ENCODE measurements at places on chromosomes 1 and 21.

DNA sequence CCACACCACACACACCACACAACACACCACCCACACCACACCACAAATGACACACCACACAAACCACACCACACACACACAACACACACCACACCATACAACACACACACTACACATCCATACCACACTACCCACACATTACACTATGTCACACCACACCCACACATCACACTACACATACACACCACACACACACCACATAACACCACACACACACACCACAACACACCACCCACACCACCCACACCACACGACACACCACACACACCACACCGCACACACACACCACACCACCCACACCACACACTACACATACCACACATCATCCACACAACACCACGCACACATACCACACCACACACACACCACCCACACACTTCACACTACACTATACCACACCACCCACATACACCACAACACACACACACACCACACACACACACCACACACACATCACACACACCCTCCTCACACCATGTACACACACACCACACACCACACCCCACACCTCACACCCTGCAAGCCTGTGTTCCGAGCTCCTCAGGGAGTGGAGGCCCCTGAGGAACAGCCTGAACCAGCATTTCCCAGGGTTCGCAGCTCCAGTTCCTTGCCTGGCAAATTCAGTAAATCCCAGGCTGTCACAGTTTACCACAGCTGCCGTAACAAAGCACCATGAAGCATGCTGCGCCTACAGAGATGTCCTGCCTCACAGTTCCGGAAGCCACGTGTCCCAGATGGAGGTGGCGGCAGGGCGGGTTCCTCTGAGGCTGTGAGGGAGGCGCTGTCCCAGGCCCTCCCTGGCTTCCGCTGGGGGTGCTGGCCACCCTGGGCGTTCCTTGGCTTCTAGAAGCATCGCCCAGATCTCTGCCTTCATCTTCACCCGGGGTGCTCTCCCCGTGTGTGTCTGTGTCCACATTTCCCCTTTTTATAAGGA, 69.8 kb upstream of the ATP5PO start:
- DNase-seq, result no peak

GRCh38 chr21:36567216-36567885, 87.4 kb upstream of the CLDN14 start:
- no peak for DNase-seq

- no peak for DNase-seq
Measured at GRCh38 chr1:83692524-83693381, 306.2 kb downstream of the TTLL7 start.

- no peak for DNase-seq
Measured at GRCh38 chr1:54475357-54475881, 69.2 kb upstream of the SSBP3 start.

DNA sequence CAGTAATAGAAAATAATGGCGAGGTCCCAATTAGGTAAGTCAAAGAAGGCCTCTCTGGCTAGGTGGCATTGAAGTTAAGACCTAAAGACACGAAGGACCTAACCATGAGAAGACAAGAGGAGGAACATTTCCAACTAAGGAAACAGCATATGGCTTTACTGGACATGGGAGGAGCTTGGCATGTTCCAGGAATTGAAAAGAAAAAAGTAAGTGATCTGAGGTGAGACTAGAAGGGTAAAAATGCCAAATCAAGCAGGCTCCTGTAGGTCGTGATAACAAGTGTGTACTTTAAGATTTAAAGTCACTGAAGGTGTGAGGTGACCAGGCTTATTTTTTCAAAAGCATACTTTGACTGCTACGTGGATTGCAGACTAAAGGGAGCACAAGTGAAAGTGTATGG, 13.4 kb upstream of the CLCC1 start:
- no peak for DNase-seq

DNA sequence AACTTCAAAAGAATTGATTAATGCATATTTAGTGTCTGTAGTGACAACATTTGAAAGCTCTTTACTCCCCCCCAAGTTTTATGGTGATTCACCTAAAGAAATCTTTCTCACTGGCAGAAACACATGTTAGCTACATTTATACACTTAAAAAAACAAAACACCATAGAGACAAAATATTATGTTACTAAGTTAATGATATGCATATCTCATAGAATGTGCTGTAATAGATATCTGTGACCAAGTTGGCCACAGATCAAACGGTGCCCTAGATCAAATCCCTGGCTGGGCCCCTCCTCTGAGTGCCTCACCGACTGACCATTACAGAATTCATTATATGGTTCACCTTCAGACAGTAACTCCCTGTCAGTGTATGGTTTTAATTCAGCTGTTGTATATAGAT, 322.1 kb upstream of the LYPLAL1 start:
- no peak for DNase-seq

DNA sequence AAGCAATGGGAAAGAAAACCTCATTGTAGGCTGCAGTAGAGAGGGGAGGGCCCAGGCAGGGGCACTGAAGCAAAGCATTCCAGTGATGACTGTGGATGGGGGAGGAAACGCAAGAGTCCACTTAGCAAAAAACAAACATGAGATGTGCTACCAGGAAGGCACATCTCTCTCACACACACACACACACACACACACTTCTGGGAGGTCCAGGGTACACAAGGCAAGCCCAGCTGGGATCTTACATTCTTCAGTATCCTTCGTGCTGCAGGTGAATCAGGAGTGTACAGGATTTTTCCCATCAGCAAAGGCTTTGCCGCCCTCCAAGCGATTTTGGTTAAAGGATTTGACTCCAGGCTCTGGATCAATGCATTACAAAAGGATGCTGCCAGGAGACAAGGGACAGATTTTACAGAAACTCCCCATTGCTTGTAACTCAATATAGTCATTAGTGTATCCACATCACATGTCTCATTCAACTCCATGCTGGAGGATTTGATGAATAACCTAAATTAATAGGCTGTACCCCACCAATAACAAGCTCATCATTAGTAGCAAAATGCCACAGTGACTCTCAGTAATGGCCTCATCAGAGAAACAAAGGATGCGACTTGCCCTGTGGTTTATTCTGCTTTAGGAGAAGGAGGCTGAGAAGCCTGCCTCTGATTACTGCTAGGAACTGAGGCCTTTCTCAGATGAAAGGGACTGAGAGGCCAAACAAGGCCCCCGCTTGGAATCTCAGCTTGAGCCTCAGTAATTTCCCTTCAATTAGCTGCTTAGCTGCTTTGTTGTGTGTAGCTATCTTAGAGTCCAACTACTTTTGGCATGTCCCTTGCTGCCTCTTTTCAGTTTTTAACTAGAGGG, 41.6 kb downstream of the ABCA4 start:
- no peak for DNase-seq

DNA sequence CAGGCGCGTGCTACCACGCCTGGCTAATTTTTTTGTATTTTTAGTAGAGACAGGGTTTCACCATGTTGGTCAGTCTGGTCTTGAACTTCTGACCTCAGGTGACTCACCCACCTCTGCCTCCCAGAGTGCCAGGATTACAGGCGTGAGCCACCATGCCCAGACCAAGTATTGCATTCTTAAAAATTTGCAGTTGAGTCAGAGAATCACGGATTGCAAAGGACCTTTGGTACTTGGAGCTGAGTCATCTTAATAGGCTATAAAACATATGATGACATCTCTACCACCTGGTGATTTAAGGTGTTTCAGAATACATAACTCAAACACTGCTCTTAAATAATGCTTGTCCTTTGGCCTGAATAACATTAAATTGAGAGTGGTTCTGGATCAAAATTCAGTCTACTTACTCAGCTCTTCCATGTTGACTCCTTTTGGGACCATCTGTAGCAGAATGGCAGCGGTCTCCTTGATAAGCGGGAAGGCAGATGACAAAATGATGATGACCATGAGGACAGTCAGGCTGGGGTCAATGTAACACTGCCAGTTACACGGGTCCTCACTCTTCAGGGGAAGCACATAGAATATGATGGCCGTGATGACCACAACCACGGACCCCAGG, 10.4 kb downstream of the SLC30A10 start:
- DNase-seq, result peak; percentile 6

DNA sequence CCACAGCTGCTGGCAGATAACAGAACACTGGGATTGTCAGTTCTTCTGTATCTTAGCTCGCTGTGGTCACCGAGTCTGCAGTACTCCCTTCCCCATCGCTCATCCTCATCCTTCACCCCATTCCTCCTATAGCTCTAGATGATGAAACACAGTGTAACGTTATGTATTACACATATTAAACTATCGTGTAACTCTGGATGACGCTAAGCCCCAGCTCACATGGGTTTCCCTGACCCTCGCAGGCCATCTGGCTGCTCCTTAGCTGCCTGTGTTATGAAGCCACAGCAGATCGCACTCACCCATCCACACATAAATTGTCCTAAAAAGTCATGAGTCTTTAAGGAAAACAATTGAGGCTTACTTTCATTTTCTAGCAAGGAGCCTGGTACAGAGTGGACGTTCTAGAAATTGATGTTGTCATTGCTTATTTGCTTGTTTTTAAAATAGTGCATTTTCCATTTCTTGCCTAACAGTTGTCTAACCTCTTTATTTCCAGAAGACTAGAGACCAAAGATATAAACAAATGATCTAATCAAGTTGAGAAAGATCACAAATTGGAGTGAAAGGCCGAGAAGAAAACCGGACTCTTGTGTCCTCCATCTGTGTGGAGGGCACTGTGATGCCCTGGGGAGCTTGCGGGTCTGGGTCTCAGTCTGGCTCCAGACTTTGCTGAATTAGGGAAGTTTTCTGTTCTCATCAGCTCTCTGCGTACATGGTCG, 24.3 kb upstream of the PCP4 start:
- no peak for DNase-seq

GRCh38 chr1:1367315-1367714, 7.7 kb downstream of the AURKAIP1 start:
- no peak for DNase-seq

- DNase-seq, result no peak
Measured at GRCh38 chr1:174218983-174219382, 59.7 kb downstream of the RABGAP1L start.

GRCh38 chr1:16187748-16188401, 24.6 kb downstream of the ARHGEF19 start:
- DNase-seq, result peak; percentile 64

- no peak for DNase-seq
Measured at GRCh38 chr1:66271904-66272254, 262.1 kb upstream of the SGIP1 start.

GRCh38 chr1:46927249-46927835, 13.9 kb downstream of the CYP4A11 start:
- no peak for DNase-seq

- DNase-seq, result no peak
Measured at GRCh38 chr1:208509072-208509471, 264.9 kb upstream of the PLXNA2 start.

DNA sequence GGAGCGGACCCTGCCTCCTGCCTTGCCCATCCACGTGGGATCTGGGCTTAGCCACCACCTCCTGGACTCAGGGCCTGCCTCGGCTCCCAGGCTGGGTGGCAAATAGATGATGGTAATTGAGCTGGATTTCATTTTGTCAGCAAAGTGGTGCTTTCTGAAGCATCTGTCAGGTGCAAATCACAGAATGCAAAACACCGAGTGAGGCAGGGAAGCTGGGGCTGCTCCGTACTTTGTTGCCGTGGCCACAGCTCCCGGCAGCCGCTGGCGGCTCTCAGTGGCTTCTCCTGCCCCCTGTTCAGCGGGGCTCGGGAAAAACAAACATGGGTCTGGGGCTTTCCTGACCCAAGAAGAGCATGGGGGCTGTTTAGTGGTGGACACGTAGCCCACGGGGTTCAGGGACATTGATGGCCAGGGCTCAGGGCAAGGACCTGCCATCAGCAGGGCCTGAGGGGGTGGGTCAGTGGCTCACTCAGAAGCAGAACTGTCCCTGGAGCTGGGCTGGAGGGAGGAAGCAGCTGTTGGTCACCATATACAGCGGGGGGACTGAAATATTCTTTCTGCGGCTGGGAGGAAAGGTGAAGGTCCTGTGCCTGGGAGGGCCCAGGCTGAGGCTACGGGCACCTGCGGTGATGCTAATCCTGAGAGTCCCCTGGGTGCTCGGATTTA, 130.0 kb upstream of the VAMP3 start:
- DNase-seq, result no peak

DNA sequence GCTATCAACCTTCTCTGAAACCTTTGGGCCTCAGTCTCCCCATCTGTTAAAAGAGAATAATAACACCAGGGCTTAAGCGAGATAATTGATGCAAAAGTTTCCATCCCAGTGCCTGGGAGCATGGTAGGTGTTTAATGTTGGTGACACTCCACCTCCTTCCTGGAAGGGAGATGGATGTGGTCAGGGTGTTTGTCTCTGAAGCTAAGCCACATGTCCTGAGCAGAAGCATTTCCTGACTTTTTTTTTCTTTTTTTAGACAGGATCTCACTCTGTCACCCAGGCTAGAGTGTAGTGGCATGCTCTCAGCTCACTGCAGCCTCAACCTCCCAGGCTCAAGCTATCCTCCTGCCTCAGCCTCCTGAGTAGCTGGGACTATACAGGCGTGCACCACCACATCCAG, 72.6 kb upstream of the HMGB4 start:
- no peak for DNase-seq

DNA sequence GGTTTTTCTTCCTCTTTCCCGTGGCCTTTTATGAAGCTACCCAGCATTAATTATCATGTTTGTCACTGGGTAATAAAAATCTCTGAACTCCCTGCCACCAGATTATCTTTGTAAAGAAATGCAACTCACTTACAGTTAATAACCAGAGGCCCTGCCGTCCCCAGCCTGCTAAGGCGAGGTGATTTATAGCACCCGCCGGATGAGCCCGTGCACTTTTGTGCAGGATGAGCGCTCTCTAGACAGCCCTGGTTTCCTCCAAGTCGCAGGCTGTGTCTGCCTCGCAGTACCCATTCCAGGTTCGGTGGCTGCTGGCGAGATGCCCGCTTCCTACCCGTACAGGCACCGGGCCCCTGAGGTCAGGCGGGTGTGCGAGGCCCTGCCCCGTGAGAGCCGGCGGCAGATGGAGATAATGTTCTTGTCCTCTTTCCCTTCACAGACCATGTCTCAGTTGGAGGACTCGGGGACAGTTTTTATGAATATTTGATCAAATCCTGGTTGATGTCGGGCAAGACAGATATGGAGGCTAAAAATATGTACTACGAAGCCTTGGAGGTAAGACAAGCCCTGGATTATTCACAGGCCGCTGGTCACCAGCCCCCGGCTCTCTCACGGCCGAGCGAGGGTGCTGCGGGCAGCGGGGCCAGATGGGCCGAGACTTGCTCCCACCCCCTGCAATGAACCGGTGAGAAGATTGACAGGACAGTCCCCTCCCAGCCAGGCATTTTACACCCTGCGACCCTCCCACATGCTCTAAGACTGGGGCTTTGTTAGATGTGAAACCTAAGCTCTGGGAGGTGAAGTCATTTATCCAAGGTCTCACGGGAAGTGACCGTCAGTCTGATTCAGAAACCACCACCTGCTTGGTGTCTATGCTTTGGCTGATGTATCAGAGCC, 28.5 kb upstream of the SELENON start:
- DNase-seq, result no peak
